ENCODE measurements at places on chromosomes 6 and 20. TPM values are rescaled to one million over a fixed set of nuclear protein-coding genes. Genes with fewer than 3 reads are reported as not detected.

- DNase-seq, result no peak
Measured at GRCh38 chr6:45838451-45838850, 177.2 kb downstream of the CLIC5 start.

GRCh38 chr20:3461211-3461771 lies 9.5 kb upstream of the ATRN start:
- no peak for DNase-seq

- no peak for DNase-seq
Measured at GRCh38 chr20:51326201-51326819, 216.2 kb downstream of the NFATC2 start.

- no peak for DNase-seq
Measured at GRCh38 chr6:147170269-147170668, 33.9 kb upstream of the STXBP5 start.

DNA sequence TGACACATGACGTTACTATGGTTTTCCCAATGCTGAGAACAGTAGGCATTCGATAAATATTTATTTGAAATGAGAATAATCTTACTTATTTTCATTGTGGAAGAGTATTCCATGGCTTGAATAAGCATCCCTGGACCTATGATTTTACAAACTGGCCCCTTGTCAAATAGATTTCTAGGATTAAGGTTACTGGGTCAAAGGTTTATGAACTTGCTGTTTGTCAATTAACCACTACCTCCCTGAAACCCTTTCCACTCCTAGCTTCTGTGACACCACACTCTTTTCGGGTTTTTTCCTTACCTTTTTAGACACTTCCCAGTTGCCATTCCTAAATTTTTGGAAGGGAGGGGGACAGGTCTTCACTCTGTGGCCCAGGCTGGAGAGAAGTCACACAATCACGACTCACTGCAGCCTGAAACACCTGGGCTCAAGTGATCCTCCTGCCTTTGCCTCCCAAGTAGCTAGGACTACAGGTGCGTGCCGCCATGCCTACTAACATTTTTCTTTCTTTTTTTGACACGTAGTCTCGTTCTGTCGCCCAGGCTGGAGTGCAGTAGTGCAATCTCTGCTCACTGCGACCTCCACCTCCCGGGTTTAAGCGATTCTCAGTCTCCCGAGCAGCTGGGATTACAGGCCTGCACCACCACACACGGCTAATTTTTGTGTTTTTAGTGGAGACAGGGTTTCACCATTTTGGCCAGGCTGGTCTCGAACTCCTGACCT lies 5.1 kb upstream of the SRSF6 start:
- no peak for DNase-seq

The BMP6 gene
- 2.0 TPM for total RNA-seq

DNA sequence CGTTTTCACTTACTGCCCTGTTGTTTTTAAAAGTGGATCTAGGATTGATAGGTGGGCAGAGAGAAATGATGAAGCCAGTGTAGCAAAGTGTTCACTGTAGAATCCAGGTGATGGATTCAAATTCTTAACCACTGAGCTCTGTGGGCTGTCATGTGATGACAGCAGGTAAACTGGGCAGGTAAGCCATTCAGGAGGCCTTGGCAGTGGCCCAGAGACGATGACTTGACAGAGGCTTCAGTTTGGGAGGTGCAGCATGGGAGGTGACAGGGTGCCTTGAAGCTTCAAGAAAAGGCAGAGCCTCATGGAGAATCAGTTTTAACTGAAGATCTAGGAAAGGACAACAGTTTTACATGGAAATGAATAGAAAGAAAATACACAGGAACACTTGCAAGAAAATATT lies 2.0 kb downstream of the NAA20 start:
- no peak for DNase-seq

The DEFB123 gene
- total RNA-seq, result not detected

- DNase-seq, result no peak
Measured at GRCh38 chr6:34455831-34456230, 10.0 kb upstream of the PACSIN1 start.

The PIM1 gene
- total RNA-seq, result 32.3 TPM

The FOXO3 gene
- 57.7 TPM for total RNA-seq

- no peak for DNase-seq
Measured at GRCh38 chr6:47047479-47048407, 5.6 kb upstream of the ADGRF1 start.

DNA sequence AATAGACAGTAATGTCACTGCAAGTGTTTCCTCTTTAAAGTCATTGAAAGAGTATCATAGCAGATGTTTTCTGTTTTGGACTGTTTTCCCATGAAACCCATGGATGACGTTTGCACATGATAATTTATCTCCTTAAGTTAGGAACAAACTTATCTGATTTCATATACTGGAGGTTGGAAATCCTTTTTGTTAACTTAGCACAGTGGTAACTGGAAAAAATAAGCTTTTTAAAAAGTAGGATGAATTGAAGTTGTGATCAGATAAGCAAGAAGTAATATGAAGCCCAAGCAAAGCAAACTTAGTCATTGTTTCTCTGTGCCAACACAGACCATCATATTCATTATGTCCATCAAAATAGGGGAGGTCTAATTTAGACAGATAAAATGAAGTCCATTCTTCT lies 61.6 kb downstream of the PLCB4 start:
- DNase-seq, result no peak

- DNase-seq, result no peak
Measured at GRCh38 chr6:5893295-5893694, 113.4 kb downstream of the NRN1 start.

The PRDM13 gene
- total RNA-seq, result not detected

GRCh38 chr6:34225551-34225950 lies 11.1 kb upstream of the HMGA1 start:
- DNase-seq, result no peak

The GTF3C6 gene
- 56.6 TPM for total RNA-seq

The NKX2-4 gene
- total RNA-seq, result not detected

The IFNGR1 gene
- total RNA-seq, result 72.7 TPM

DNA sequence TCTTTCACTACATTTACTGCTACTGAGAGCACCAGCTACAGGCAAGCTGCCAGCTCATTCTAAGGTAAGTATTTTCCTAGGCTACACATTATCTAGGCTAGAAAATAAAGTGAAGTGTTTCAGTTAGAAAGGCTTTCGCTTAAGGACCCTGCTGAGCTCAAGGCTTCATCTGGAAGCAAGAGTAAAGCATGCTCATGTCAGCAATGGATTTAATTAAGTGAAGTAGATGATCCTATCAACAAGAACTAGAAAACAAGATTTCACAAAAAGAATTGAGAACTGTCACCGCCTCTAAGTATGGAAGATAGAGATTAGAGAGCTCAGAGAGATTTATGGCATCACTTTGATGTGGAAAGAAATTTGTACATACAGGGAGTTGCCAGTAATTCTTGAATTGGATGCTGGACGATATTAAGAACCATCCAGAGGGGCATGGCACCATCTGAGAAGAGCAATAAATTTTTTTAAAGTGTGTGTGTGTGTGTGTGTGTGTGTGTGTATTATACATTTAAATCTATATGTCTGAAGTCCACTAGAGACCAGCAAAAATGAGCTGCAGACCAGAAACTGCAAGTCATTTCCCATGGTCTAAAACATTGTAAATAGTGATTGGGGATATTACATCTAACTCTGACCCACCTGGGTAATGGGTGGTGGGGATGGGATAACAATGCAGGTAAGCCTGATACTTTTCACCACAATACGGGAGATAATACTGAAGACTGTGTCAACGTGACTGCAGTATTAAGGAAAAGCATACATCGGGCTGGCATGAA lies 105.2 kb upstream of the MAP7 start:
- DNase-seq, result no peak

DNA sequence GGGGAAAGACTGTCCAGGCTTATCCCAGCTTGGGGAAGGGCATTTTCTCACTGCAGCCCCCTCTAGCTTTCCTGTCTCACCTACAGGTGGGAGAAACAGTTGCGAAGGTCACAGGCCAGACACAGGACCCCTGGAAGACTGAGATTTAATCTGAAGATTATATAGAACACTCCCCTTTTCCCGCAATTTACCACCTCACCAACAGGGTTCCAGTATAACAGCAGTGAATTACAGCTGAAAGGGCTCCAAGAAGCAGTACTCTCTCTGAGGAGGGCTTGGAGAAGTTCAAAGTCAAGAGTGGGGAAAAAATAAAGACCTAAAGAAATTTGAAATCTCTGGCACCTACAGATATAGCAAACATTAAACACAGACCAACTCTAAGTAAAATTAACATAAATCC lies 111.9 kb downstream of the ANKRD60 start:
- no peak for DNase-seq

- DNase-seq, result no peak
Measured at GRCh38 chr6:15061908-15062515, 183.9 kb upstream of the JARID2 start.

The FAM162B gene
- total RNA-seq, result 6.8 TPM

- no peak for DNase-seq
Measured at GRCh38 chr20:62460678-62461077, 15.1 kb downstream of the GATA5 start.

The TBX18 gene
- total RNA-seq, result 42.3 TPM
